Vagina (tissue), 2 donors: ENCODE measurements at places on chromosomes 4 and X.

- no peak for DNase-seq
These were observed 101.4 kb downstream of the AFAP1 start for GRCh38 chr4:7838136-7838782.

GRCh38 chrX:13026877-13027652 lies 17.4 kb downstream of the FAM9C start:
- no peak for DNase-seq

DNA sequence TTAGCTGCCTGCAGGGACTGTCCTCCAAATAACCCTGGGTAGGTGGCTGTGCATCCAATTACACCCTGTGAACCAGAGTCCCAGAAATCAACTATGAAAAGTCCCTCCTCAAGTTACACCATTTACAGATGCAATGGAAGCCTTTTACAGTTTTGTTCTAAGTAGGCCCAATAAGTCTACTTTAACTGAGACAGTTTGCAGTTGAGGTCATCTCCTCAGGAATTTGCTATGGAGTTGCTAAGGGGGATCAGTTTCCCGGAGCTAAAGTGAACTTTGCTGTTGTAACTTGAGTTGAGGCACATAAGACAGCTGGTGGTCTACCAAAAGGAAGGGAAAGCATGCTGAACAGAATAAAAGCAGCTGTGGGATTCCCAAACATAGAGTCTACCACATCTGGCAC lies 121.6 kb upstream of the STK26 start:
- DNase-seq, result no peak

DNA sequence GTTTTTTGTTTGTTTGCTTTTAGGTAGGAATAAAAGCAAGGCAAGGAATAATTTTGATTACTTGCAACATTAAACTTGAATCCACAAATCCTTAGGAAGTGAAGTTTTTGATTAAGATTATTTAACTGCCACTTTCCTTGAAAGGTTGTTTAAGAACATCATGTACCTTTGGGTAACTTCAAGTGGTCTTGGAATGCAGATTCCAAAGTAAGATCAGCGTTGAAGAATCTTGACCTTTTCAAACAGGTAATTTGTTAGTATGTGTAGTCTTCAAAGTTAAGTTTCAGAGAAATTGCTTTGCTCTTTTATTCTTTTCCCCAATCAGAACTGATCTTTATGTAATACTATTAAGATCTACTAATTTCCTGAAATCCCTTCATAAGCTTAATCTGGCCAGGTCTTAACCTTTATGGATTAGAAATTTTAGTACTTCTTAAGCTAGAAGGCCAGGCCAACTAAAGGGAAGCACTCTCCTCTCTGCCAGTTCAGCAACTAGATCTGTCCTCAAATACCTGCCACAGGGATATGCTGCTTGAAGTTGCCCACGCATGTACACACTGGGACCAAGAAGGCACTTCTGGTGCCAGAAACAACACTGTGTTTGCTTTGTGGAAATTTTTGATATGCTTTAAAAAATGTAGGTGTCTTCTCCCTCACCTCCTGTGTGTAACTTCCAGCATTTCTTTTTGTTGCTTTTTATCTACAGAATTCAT lies 7.4 kb downstream of the NPNT start:
- DNase-seq, result no peak

GRCh38 chrX:48468693-48469691 lies 1.1 kb downstream of the SLC38A5 start:
- DNase-seq, result peak; percentile 80

DNA sequence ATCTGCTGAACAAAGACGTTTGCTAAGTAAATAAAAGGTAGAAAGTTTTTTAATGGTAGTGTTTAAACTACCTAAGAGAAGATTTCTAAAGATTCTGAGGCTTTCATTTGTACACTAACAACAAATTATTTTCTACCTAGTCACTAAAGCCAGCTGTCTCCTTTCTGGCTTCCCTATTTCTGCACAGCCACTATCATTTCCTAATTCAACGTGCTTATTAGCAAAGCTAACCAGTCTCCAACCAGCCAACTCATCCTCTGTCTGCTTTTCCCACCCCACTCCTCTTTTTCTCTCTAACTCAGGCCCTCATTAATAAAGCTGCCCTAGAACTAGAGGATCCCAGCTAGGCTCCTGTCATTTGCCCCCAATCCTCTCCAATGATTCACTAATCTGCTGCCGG lies 118.2 kb downstream of the ZNF827 start:
- DNase-seq, result no peak

DNA sequence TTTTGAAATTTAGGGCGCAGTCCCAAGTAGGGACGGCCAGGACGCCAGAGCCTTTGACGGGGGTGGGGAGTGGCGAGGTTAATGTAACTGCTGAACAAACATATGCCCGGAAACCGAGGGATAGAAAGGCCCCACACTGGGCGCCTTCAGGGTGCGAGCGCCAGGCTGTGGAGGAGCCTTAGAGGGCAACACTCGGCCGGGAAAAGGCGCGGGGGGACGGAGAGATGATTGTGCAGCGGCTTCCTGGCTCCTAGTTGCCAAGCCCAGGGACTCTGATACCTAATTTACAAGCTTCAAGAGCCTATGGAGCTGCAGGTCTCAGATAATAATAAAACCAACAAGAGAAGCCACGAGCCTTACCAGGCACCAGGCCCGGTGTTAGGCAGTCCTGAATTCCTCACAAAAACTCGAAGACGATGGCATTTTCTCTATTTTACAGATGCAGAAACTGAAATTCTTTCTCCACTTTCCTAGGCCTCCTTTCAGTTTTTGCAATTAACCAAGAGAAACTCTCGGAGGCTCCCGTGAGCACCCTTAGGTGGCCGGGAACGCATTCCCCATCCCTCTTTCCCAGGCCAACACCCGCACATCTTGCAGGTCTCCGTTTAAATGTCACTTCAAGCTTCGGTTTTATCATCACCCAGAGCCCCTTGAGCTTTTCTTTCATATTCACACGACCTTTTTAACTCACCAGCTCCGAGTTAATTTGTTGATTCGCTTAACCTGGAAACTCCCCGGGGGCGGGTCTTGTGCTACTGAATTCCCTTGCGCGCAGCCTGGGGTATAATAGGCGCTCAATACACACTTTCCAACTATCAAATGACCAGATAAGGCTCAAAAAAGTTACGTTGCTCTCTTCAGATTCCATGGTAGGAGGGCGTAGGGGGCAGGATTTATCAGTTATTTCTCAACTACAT lies 6.4 kb upstream of the GSX2 start:
- no peak for DNase-seq
